Germinal center (tissue), 1 donor: ENCODE measurements at places on chromosomes 3 and 15.
A peak's percentile ranks its signal among the peaks of the same experiment; 100 is the strongest.

DNA sequence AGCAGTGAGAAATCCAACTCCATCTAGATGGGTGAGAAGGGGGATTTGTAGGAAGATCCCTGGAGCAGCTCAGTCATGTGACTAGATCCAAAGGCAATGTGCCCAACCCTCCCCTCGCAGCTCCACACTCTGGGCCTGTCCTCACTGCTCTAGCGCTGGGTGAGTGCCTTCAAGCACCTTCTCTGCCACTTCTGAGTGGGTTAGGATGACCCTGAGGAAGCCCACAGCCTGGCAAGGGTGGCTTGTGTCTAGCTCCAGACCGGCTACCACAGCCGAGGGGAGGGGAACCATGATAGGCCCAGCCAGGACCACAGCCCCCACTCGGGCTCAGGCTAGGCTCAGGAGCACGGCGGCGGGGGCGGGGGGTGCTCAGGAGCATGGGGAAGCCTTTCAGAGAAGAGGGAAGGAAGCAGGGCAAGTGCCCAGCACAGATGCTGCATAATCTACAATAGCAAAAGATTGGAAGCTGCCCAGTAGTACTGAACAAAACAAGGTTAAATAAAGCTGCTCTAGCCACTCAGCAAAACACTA is 1.7 kb downstream of the SPATA12 start:
- no peak for DNase-seq

DNA sequence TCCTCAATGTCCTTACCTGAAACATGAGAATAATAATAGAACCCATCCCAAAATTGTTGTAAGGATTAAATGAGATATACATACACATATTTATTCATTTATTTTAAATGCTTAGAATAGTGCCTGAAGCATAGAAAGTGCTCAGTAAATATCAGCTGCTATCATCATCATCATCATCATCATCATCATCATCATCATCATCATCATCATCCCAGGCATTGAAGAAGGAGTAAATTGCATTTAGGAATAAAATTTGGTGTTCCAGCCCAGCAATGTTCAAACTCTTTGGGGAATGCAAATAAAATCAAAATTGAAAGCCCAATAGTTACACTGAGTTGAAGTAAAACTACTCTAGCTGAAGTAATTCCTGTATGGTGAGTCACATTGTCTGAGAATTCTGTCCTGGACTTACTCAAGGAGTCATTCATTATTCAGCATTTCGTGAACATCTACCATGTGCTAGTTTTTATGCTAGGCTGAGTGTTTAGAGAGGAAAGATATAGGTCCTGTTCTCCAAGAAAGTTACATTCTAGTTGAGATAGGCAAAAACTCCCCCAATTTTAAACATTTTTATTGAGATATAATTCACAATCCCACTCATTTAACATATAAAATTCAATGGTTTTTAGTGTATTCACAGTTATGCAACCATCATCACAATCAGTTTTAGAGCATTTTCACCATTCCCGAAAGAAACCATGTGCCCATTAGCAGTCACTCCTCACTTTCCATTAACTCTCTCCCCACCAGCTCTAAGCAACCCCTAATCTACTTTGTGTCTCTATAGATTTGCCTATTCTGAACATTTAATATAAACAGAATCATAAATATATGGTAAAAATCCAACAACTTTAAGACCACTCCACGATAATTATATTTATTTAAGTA is 107.2 kb downstream of the FRMD5 start:
- no peak for DNase-seq

DNA sequence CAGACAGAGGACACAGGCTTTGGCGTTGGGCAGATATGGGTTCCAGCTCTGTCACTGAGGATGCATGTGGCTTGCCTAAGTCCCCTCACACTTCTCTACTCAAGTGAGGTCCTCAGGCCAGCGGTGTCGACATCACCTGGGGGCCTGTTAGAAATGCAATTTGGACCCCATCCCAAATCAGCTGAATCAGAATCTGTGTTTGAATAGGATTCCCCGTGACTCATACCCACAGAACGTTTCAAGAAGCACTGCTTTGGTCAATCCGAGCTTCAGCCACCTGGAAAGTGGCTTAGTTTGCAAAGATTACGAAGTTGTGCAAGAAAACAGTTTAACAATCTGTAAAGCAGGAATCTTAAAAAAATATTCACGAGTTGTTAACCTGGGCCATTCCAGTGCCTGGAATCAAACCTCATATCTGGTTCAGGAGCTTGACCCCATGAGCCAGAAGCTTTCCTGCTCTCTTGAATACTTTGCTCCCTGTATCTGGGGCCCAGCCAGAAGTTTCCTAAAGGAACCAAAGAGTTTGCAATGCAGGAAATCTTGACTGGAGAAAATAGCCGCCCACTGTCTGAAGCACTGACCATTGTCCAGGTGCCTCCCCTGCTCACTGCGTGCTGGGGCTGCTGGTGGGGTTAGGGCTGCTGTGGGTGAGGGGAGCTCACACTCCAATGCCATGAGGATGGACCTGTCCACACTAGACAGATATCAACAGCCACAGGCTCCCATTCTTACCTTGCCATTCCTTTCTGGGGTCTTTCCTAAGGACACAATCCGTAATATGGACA is 208.5 kb upstream of the LINGO1 start:
- DNase-seq = no peak

DNA sequence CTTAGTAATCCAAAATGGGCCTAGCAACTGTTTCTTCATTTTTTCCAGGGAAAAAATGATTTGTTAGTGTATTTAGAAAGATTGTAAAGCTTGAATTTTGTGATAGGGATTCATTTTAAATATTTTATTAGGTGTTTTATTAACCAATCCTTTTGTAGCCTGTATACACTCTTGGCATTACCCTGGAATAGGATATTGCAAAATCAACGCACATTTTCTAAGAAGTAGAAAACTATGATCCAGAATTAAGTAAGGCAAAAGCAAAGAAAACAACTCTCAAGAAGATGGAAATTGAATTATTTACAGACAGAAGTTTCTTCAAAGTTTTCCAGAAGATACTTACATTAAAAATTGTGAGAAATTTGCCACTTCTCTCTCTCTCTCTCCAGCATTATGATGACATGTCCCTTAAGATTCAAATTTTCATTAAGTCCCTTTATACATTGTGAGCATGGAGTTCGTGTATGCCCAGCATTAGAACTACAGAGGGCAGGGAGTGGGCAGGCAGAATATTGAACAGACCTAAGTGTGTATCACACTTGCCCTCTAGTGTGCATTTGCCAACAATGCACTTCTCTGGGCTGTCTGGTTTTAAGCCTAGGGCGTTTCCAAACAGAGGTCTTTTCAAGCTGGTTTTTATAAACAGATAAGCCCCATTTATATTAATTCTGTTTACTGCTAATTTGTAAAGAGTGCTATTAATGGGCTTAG is 28.5 kb upstream of the CMSS1 start:
- DNase-seq = peak; percentile 14

- no peak for DNase-seq
These were observed 212.6 kb downstream of the CDIN1 start for GRCh38 chr15:36791844-36792571.

DNA sequence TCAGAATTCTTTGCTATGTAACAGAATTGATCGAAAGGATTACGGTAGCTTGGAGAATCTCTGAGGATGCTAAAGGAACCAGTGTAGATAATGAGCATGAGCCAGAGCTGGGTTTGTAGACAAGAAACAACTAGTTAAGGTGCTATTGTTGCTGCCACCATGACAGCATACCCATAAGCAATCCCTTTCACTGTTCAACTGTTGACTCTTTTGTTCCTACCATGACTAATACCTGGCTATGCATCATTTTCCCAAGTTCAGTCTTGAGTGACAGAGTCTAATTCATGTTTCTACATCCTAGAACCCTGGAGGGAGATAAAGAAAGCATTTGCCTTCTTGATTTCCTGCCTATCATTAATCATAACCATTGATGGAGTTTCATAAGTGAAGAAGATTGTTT is 600.3 kb downstream of the OTOL1 start:
- no peak for DNase-seq

- no peak for DNase-seq
These were observed 85.3 kb downstream of the VGLL4 start for GRCh38 chr3:11558411-11558903.
